Substantia nigra (tissue), 51 donors: ENCODE measurements at places on chromosomes 7 and 10.

- DNase-seq: peak; percentile 51
Measured at GRCh38 chr7:47435889-47436312, 146.0 kb downstream of the TNS3 start.

DNA sequence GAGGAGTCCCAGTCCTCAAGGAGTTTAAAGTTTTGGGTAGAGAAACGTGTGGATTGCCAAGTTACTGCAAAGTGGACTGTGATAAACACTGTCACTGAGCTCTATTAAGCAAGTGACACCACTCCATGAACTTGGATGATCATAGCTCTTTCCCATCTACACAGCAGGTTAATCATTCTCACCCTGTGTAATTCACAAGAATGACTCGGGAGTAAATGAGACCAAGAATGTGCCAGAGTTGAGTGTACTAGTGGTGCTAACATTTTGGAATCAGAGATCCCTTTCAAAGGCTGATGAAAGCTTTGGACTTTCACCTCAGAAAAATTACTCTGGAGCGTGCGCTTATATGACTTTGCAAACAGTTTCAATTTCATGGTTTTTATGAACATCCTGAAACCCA lies 80.8 kb downstream of the RBM20 start:
- DNase-seq: no peak

- DNase-seq: no peak
Measured at GRCh38 chr10:123743441-123744223, 77.5 kb downstream of the GPR26 start.

GRCh38 chr7:601036-601594 lies 81.5 kb upstream of the PDGFA start:
- DNase-seq: no peak
